Caco-2 (cell line): ENCODE measurements at places on chromosomes 7 and 10.

- no peak for DNase-seq
These were observed 58.2 kb downstream of the SORBS1 start for GRCh38 chr10:95503001-95503400.

- DNase-seq, result no peak
These were observed 542.7 kb downstream of the LRMDA start for GRCh38 chr10:75974080-75974479.

DNA sequence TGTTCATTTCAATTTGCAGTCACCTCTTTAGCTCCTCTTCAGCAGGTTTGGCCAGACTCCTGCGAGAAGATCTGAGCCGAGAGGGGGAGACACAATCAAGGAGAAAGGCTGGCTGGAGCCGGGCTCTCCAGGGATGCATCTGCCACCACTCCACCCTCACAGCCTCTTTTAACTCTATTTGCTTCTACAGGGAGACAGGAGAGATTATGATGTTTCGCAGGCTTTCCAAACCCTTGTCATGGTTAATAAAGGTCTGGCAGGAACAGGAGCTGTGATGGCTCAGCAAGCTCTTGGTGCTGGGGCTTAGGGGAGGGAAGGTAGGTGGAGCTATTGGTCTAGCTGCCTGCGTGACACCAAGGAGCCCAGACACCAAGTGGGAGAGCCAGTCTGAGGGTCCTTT is 448.1 kb upstream of the PODXL start:
- no peak for DNase-seq

GRCh38 chr7:42143711-42144600 is 93.1 kb downstream of the GLI3 start:
- no peak for DNase-seq

- no peak for DNase-seq
These were observed 631.0 kb upstream of the ANKRD30A start for GRCh38 chr10:36494371-36494770.

- DNase-seq, result peak; percentile 84
These were observed 5.3 kb downstream of the HOXA11 start for GRCh38 chr7:27179503-27180430.

DNA sequence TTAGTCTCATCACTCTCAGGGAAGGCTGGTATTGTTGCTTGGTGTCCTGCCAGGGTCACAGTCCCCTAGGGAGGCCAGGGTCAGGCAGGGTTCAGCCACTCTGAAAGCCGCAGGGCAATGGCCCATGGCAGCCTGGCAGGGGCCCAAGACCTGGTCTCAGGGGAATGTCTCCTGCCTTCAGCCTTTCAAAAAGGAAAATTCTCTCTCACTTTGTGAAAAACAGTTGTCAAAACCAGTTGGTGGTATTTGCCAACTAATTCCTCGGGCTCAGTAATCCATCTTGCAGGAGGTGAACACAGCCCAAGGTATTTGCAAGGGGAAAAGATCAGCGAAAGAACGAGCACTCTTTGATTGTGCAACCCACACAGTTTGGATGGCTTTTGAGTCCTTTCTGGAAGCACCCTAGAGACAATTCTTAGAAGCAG is 101.5 kb downstream of the JCAD start:
- DNase-seq, result no peak

GRCh38 chr10:87635498-87636312 is 24.0 kb upstream of the PAPSS2 start:
- no peak for DNase-seq

GRCh38 chr7:54215424-54215823 is 326.8 kb upstream of the VSTM2A start:
- no peak for DNase-seq

DNA sequence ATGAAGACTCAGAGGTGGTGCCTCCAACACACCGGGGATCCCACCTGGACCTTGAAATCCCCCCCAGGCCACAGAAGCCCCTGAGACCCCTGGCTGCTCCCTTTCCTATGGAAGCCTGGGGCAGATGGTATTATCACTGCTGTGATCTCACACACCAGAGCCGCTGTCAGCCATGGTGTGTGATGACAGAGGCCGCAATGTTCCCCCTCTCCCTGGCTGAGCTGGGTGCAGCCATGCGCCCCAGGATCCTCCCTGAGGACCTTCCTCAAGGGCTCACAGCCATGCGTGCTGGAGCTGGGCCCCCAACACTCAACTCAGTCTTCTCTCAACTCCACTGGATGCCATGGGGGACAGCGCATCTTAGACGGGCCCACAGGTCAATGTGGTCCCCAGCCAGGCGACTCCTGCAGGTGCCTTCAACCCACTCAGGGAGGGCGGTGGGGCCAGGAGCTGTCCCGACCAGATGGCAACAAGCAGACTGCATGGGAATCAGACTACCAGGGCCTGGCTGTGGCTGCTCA is 44.9 kb downstream of the VIPR2 start:
- no peak for DNase-seq

- no peak for DNase-seq
These were observed 134.5 kb downstream of the NSUN6 start for GRCh38 chr10:18516851-18517250.

DNA sequence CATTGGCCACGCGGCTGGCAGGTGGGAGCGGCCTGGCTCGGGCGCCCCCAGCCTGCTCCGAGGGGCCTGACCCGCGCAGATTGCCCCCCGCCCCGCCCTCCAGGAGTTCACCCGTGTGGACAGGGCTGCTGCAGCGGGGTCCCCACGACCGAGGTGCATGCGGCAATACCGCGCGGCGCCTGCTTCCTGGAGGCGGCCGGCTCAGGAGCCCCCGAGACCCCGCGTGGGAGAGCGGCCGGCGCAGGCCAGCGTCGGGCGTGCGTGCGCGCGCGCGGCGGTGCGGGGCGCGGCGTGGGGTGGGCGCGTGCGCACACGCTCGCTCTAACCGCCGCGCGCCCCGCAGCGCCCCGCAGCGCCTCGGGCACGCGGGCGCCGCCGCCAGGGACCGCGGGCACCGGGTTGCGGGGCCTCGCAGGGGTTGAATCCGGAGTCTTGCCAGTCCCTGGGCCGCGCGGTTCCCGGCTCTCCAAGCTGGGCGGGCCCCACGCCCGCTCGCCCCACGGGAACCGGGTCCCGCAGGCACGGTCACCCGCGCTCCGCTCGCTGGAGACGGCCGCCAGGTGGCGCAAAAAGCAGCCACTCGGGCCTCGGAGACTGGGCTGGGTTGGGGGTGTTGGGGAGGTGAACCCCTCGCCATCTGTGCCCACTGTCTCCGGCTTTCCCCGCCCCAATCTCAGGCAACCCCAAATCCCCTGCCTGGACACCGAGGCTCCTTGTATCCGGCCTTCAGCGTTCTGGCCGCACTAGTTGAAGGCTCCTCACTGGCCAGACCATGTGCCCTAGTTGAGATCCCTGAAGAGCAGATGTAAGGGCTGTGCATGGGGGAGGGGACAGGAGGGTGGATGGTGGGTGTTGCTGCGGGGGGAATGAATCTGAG is 1.3 kb upstream of the ACHE start:
- DNase-seq, result peak; percentile 70

DNA sequence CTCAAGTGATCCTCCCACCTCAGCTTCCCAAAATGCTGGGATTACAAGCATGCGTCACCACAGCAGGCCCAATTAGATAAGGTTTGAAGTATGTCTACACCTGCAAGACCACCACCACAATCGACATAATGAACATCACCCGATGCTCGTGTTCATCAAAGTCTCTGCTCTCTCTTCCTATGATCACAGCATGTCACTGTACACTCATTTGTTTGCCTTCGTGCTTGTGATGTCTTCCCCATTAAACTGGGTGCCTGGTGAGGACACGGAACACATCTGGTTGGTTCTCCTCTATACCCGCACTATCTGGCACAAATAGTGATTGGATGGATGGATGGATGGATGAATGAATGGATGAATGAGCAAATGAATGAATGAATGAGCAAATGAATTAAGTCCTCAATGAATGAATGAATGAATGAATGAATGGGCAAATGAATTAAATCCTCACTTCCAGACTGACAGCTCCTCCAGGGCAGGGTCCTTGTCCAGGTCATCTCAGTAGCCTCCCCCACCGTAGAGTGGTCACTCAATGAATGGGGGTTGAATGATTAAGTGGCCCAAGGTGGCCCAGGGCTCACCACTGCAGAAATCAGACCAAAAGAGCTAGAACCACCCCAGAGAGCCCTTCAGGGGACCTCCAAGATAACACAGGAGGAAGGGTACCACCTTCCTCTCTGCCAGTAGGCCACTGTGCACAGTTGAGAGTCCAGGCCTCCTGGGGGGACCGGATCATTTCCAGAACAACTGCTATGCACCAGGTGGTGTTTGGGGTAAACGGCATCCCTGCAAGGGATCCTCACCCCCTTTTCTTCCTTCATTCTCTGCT is 101.9 kb upstream of the TNRC18 start:
- peak; percentile 77 for DNase-seq

DNA sequence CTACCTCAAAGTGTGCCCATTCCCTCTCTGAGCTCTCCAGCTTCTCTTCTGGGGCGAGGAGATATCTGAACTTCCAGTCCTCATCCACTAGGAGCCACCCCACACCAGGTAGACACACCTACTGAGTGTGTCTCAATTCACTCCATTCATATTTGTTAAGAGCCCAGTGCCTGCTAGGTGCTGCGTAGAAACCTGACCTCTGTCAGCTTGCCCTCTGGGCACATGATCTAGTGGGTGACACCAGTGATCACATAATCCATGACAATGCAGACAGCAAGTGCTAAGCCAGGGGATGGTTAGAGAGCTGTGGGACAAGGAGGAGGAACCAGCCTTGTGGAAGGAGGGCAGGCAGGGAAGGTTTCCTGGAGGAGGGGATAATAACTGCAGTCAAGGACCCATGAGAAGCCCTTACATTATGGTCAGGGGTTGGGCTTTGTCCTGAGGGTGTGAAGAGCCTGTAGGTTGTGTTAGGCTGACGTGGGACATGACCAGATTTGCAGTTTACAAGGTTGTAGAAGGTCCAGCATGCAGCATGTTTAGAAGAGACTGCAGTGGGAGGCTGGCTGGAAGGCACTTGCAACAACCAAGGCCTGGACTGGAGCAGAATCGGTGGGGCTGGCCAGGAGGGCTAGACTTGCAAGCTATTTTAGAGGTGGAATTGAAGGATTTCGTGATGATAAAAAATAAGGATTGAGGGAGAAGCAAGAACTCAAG is 81.8 kb downstream of the COL13A1 start:
- DNase-seq, result peak; percentile 78

GRCh38 chr10:17225808-17226207 is 2.2 kb upstream of the VIM start:
- DNase-seq, result no peak

GRCh38 chr10:17122052-17122451 is 7.6 kb downstream of the CUBN start:
- no peak for DNase-seq

GRCh38 chr10:71338728-71339495 is 19.9 kb downstream of the SLC29A3 start:
- peak; percentile 62 for DNase-seq

DNA sequence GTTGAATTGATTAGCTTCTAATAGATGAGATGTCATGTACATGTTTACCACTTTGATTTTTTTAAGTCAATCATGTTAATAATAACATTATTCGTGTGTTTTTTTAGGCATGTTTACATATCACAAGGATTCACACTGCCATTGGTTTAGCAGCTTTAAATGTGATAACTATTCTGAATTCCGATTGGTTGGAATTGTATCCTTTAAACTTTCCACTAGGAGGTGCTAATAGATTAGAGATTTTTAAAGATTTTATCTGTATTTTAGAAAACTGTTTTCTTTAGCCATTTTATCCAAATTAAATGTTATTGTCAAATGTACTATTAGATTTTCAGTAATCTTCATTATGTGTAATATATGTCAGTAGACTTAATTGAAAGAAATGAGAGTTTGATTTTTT is 83.2 kb downstream of the HECTD2 start:
- DNase-seq, result no peak

GRCh38 chr7:155188357-155188756 is 109.3 kb upstream of the INSIG1 start:
- no peak for DNase-seq

DNA sequence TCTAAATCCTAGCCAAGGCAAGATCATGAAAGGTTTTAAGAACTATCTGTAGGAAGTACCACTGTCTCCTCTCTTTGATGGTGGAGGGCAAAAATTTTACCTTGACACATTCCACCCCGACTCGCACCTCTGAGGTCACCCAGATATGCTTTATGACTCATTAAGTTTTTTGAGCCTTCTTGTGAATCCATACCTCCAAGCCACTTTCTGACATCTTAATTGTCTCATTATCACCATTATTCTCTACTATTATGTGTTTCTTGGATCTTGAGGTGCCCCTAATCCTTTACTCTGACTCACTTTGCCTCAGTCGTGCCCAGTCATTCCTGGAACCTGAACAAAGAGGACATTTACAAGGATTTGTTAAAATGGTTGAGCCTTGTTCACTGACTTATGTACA is 146.6 kb downstream of the RAPGEF5 start:
- no peak for DNase-seq

GRCh38 chr7:45435846-45436245 is 138.3 kb upstream of the ADCY1 start:
- no peak for DNase-seq

DNA sequence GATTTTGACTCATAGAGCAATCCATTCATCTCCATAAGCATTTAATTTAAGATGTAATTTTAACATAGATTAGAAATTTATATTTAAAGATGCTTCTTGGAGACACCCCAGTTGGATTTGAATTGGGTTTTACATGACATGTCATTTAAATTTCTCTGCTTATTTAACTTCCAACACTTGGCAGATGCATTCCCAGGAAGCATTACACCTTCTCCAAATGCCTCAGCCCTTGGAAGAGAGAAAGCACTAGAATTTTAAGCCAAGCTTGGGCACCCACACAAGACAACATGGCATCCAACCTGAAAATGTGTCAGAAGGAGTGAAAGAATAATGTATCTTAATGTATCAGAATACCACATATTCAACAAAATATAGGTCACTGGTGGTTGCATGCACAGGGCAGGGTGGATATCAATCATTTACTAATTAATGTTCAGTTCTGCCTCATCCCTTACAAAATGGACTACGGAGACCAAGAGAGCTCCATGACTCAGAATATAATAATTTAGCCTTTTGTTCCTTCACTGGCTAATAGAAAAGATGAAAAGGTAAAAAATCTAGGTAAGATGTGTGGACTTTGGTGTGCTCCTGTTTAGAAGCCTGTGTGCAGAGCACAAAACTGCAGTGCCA is 541.7 kb upstream of the SORCS1 start:
- DNase-seq, result no peak

GRCh38 chr10:71534568-71535194 is 138.0 kb downstream of the CDH23 start:
- DNase-seq, result no peak

- DNase-seq, result no peak
These were observed 29.8 kb upstream of the MSMB start for GRCh38 chr10:46075869-46076268.

DNA sequence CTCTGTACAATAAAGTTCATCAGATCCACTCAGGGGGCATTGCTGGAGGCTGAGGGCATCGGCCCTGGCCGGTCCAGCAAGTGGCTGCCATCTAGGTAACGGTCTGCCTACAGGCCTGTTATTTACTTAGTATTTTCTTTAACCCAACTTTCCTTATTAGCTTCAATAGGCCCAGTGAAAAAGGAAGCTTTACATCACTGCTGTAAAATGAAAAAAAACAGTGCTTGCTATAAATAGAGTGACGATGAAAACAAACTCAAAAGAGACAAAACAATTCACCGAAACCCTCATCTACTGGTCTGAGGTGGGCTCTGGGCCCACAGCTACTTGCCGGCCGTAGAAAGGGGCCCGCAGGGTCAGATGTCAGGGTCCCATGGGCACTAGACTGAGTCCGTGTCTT is 192.5 kb downstream of the ELFN1 start:
- DNase-seq, result no peak
